SW 1271 (cell line): ENCODE measurements at places on chromosomes 6 and 20.

DNA sequence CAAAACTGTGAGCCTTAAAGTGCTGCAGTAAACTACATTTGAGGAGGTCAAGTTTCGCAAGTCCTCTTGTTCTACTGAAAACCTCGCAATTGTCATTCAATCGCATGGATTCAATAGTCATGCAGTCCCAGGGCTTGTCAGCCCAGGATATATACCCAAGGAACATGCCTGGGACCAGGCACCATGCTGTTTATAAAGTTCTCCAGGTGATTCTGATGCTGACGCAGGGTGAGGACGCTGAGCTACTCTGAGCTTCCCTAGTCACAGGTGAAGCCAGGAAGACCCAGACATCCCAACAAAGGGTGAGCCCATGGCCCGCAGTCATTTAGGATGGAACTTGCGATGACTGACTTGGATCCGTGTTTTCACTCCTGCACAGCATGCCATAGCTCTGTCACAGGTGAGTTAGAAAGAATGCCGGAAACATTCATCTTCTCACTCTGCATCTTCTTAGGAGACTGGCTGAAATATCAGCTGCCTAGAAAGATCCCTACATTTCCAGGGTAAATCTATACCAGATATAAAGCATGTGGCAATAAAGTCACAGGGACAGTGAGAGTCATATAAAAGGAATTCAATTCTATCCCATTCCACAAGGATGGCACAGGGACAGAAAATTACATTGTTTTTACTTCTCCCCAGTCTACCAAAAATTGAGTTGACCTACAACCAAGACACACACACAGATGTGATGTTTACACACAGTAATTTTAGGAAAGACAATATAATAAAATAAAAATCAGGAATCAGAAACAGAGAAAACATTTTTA, 27.0 kb upstream of the SSTR4 start:
- no peak for DNase-seq

GRCh38 chr6:139249395-139249794, 42.4 kb downstream of the TXLNB start:
- DNase-seq: no peak

GRCh38 chr6:35651244-35651643, 37.5 kb downstream of the FKBP5 start:
- no peak for DNase-seq

DNA sequence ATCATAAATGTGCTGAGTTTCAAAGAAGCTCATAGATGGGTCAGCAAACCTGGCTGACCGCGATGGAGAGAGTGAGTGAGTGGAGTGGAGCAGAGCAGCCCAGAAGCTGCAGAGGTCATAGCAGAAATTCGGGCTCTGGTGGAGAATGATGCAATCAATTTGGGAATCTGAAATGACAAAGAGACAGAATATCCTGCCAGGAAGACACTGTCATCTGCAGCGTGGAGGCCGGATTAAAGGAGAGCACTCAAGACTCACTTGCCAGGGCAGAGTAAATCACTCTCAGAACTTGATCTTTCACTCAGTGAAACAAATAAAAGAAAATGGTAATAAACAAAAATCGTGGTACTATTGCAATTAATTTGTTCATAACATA, 109.6 kb upstream of the RREB1 start:
- no peak for DNase-seq

DNA sequence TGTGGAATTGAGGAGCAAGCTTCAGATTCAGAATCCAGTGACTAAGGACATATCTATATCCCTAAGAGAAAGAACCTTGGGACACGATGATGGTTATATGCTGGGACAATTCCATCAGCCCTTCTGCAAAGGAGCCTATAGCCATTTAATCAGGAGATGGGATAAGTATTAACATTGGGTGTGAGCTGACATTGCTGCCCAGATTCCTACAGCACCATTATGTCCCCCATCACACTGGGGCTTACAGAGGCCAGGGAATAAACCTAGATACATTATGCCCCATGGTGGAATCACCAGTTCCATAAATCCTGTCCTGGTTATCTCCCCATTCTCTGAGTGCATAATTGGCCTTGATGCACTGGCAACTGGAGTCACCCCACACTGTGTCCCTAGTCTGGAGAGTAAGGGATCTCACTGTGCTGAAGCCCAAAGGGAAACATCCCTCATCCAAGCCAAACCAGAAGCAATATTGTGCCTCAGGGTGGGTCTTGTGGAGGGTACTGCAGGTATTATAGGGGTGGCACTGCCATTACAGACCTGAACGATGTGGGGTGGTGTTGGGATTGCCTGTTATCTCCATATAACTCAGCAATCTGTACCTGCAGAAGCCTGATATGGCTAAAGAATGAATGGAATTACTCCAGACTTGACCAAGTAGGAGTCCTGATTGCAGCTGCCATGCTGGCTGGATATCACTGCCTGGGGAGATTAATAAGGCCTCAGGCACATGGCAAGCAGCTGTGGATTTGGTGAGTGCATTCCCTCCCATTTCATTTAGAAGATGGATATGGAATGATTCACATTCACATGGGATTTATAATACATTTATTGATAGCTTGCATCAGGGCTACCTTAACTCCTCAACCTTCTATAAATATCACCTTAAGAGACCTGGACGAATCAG, 5.0 kb downstream of the HLA-A start:
- no peak for DNase-seq

DNA sequence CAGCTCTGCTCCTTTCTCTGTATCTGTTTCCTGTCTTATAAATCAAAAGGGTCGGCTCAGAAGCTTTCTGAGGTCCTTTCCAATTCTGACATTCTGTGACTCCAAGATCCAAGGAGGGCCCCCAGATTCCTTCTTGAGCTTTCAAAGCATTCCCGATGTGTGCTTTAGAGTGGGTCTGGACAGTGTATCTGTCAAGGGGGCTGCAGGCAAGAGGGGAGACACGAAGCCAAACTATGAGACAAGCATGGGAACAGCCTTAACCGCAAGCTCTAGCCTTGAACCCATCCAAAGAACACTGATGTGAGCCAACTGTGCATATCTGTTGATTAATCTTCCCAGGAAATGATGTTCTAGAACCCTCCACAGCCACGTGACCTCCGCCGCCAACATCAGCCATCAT, 73.8 kb downstream of the TSHZ2 start:
- DNase-seq: no peak

DNA sequence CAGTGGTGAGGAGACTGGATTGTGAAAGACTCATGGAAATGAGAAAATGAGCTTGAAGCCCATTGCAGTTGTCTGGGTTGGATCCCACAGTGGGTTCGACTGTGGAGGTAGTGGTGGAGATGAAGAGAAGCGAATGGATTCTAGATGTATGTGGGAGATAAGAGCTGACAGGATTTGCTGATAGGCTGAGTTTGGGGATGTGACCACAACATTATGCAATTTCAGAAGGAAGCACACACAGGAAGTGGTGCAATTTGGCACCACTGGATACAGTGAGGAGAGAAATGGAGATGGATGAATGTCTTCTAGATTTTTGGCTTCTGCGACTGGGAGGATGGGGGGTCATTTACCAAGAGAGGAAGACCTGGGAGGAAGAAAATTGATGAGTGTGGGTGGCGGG, 64.4 kb upstream of the MAFB start:
- DNase-seq: no peak

DNA sequence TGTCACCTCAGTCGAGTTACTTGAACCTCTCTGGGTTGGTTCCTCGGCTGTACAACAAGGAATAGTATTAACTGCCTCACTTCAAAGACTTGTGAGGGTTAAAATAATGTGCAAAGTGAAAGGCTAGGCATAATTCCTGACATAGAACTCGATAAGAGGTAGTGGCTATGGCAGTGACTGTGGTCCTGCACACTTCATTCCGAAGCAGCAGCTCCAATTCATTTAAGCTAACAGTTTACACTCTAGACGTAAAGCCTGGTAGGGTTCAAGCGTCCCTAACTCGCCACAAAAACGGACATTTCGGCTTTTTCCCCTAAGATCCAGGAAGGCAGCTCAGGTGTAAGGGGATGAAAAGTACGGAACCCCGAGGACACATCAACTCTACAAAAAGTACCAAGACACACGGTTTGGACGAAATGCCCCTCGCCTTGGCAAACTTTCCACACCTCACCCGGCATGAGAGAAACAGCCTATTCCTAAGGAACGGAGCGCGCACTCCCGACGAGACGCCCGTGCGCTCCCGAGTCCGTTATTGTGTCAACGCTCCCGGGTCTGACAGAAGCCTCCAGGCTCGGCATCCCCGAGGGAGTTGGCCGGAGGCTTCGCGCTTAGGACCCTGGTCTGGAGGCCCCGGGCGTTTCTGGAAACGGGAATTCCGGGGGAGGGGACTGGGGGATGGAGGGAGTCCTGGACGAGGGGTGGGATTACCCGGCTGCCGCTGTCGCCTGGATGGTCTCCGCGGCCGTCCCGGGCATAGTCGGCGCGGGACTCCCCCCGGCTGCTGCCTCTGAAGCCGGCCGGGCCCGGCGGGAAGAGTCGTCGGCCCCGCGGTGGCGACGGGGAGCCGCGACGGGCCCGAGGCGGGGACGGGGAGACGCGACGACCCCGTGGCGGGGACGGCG, 937 bp downstream of the ZNF318 start:
- no peak for DNase-seq

GRCh38 chr6:151141685-151142084, 98.1 kb upstream of the AKAP12 start:
- no peak for DNase-seq

DNA sequence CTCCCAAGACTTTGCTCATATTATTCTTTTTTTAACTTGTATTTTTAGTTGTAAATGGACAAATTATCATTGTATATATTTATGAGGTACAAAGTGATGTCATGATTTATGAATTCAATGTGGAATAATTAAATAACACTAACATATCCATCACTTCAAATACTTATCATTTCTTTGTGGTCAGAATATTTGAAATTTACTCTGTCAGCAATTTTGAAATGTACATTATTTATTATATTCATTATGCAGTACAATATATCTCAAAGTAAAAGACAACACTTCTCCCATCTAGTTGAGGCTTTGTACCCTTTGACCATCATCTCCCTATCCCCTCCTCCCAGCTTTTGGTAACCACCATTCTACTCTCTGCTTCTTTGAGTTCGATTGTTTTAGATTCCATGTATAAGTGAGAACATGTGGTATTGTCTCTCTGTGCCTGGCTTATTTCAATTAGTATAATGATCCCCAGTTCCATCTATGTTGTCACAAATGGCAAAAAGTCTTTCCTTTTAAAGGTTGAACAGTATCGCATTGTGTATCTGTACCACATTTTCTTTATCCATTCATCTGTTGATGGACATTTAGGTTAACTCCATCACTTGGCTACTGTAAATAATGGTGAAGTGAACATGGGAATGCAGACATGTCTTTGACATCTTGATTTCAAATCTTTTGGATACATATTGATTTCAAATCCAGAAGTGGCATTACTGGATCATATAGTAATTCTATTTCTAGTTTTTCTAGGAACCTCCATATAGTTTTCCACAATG, 197.2 kb downstream of the KIF6 start:
- no peak for DNase-seq

DNA sequence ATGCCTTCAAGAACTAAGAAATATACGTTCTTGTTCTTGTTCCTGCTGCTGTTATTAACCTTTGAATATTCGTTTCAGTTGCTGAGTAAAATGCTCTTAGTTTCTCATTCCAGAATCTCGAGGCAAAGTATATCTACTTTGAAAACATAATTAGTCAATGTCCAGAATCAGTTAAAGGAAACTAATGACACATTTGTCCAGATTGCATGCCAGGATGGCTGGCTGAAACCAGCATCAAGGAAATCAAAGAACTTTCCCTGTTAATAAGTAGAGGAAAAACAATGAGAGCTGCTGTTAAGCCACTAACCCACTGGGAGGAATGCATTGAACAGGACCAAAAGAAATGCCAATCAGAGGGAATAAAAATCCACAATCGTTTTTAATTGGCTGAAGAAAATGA, 196.9 kb downstream of the ALDH8A1 start:
- DNase-seq: no peak

GRCh38 chr20:37291724-37292126, 2.3 kb downstream of the MANBAL start:
- DNase-seq: no peak

GRCh38 chr6:107657755-107658461, 166.2 kb downstream of the SCML4 start:
- DNase-seq: no peak
